Left colon (tissue), 2 donors: ENCODE measurements at places on chromosomes 5 and 9. TPM values are rescaled to one million over a fixed set of nuclear protein-coding genes. Genes with fewer than 3 reads are reported as not detected.

The SPINK4 gene
- total RNA-seq: 146 TPM

The ARHGEF37 gene
- 14.2 TPM for total RNA-seq

The PDZD2 gene
- 2.3 TPM for total RNA-seq

The TPM2 gene
- total RNA-seq: 277 TPM

The EPB41L4B gene
- 147 TPM for total RNA-seq

The SPATA31C1 gene
- total RNA-seq: not detected

The CCDC171 gene
- 3.5 TPM for total RNA-seq

DNA sequence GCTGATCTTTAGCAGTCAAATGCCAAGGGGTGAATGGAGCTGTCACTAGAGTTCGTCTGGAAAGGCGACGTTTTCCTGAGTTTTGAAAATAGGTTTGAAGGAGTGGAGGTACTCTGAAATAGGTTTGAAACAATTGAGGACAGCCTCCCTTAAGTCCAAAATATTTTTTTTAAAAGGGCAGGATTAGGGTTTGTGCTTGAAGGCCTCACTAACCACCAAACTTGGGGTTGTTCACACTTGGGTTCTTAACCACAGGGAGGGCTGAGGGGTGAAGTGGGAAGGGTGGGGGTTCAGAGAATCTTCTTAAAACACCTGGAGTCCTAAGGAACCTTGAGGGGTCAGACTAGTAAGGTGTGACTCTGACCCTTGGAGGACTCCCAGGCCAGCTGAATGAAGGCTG lies 3.5 kb upstream of the PCDH12 start:
- DNase-seq: no peak

DNA sequence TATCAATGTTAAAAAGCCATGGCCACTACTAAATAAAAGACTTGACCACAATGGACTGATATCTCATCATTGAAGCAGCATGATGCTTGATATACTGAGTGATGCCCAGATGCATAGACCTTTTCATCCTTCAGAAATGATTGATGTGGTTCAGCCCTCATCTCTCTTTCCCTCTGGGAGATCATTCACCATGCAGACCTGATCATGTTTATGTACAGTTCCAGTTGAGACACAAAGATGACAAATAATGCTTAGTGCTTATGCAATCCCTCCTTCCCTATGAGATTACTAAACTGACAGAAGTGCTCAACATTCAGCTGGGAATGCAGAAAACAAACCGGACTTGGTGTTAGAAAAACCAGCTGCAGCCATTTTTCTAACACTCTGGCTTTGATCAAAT lies 91.9 kb upstream of the TLR4 start:
- DNase-seq: no peak

DNA sequence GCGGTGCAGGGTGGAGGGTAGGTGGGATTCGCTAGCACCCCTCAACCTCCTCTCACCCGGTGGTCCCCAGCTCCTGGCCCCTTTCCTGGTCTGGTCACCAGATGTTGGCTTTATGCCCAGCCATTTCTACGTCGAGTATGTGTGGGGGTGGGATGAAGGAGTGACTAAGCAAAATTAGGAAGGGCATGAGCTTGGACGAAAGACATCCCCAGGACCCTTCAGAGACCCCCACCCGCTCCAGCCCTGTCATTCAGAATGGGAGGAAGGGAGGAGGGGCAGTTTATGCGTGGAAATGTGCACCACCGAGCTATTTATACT lies 742 bp downstream of the BHMT2 start:
- DNase-seq: peak; percentile 3

- no peak for DNase-seq
Observed at GRCh38 chr5:165836046-165836445, 2330.6 kb downstream of the MAT2B start.

- no peak for DNase-seq
Observed at GRCh38 chr5:169566202-169566601, 17.4 kb upstream of the SPDL1 start.

DNA sequence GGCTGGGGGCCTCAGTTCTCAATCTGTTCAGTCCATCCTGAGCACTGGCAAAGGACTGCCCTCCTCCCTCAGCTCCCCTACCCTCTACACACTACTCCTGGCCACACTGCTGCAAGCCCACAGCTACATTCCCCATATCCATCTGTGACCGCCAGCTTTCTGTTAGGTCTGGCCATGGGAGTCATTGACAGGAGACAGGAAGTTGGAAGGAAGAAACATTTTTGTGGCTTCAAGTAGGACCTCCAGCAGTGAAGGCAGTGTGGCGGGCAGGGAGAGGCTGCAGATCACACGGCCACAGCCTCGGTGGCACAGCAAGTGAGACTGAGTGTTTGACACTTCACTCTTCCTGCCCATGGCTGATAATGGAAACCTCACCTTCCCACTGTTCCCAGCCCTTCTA lies 55.9 kb downstream of the SECISBP2 start:
- DNase-seq: no peak

GRCh38 chr5:98341038-98342032 lies 432.1 kb upstream of the RGMB start:
- no peak for DNase-seq

GRCh38 chr9:130128733-130129431 lies 43.3 kb upstream of the NCS1 start:
- peak; percentile 47 for DNase-seq

DNA sequence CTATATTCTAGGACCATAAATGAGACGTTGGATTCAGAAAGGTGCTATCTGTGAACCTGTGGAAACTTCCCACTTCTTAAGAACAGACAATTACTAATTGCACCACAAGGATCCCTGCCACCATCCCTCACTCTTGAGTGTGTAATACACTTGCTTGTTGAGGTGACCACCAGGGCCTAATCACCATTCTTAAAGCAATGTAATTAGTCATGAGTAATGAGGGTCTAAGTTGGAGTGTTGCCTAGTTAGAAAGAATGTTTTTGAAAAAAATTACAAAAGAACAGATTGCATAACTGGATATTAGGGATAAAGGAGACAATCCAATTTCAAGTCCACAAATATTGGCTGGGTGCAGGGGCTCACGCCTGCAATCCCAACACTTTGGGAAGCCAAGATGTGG lies 56.9 kb upstream of the TRIO start:
- DNase-seq: no peak
